ENCODE measurements at places on chromosomes 6 and 20.
A peak's percentile ranks its signal among the peaks of the same experiment; 100 is the strongest.

DNA sequence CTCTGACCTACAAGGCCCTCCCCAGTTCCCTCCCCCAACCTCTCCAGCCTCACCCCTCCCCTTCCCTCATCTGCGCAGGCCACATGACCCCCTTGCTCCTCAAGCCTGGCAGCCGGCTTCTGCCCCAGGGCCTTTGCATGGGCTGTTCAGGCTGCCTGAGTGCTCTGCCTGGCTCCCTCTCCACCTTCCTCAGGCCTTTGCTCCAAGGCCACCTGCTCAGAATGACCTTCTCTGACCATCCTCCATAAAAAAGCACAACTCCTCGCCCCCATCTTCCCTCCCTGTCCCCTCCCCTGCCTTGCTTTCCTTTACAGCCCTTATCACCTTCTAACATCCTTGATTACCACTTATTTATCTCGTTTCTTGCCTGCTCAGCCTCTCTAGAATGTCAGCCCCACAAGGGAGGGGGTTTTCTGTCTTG is 38.7 kb downstream of the SPDEF start:
- no peak for DNase-seq

DNA sequence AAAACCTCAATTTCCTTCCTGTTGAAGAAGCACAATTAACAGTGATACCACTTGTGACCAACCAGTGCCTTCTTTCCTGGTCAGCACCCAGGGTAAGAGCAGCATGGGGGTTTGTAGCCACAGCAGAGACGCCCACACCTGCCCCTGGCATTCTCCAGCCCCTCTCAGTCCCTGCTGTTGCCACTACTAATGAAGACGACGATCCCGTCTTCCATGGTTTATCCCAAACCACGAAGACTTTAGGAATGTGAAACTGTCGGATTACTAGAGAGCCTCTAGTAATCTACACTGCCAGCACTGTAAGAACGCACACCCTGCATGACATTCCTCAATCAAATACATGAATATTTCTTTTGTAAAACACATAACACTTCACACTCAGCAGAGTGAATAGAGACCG is 60.0 kb downstream of the GINS1 start:
- no peak for DNase-seq

DNA sequence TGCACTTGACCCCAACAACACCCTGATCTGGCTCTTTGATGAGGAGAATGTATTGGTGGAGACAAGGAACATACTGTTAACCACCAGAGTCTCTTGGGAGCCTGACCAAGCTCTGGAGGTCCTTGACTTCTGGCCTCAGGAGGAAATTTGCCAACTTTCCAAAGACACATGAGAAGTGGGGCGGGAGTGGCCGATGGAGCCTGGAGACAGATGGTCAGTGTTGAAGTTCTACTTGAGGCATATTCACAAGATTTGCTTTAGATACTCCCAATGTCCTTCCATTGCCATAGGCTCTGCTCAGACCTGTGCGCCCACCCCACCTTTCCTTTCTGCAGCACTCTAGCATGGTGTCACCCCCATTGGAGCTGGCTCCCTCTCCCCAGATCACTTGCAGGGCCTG is 241.0 kb downstream of the SLC24A3 start:
- DNase-seq = no peak

DNA sequence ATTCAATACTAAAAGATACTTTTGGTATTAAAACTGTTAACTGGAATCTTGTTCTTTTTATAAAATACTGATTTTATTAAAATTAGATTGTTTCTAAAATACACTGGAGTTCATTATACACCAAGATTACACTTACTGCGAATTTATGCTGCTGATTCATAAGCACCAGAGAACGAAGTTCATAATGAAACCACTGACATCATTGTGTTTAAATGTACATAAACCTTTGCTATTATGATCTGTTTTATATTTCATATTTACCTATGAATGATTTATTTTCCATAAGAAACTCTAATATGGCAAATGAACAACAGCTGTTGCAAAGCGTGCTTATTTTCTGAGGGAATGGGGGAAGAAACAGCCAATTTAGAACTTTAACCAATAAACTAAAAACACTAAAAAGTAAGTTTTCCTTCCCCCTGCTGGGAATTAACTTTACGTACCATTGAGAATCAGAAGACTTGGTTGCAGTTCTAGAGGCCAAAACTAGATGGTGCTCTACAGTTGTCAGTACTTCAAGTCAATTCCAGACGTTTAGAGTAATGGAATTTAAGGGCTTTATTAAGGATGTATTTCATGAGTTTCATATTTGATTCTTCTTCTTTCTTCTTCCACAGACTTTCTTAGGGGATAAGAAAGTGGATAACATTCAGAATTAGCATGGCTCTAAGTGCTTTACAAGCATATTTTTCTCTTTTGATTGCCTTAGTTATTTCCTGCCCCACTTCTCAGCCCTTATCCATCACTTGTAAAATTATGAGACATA is 30.8 kb upstream of the COL19A1 start:
- peak; percentile 66 for DNase-seq

DNA sequence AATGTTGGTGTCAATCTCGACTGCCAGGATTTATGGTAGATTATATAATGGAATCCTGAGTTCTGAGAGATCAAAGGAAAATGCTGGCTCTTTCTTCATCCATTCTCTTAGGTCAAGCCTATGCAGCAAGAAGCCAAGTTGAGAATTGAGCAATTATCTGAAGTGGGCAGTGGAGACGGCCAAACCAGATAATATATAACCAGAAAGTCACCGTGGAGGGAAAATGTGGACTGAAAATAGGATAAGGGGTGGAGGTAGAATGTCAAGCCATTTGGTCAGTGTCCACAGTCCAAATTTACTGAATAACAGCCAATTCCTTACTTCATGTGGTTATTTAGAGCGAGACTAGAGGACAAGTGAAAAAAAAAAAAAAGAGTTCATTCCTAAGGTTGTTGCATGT is 107.8 kb upstream of the ESR1 start:
- DNase-seq = no peak

DNA sequence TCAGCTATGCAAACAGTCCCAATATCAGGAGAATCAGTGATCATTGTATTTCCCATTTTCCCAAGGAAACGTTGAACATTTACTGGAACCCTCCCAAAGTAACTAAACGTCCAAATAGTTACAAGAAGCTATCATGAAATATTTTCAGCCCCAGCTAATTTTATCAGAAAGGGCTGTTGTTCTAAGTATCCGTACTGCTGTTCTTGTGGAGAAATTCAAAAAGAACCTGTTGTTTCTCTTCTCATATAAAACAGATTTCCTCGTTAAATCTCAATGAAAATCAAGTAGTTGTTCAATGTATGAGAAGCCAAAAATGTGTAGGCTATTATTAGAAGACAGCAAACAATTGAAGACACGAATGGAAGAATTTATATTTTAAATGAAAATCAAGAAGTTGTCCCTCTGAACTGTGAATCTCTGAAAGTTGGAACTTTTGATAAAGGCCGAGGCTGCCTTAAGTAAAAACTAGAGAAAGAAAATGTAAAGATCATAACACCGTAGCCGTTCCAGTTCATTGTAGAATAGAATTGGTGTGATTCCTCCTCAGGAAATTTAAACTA is 107.7 kb downstream of the HFE start:
- DNase-seq = no peak

- peak; percentile 53 for DNase-seq
Measured at GRCh38 chr6:83215131-83216047, 22.2 kb downstream of the RWDD2A start.
